ENCODE measurements at places on chromosomes 6 and 20.
A peak's percentile ranks its signal among the peaks of the same experiment; 100 is the strongest.

GRCh38 chr6:134849920-134850447, 99.9 kb downstream of the ALDH8A1 start:
- no peak for DNase-seq

DNA sequence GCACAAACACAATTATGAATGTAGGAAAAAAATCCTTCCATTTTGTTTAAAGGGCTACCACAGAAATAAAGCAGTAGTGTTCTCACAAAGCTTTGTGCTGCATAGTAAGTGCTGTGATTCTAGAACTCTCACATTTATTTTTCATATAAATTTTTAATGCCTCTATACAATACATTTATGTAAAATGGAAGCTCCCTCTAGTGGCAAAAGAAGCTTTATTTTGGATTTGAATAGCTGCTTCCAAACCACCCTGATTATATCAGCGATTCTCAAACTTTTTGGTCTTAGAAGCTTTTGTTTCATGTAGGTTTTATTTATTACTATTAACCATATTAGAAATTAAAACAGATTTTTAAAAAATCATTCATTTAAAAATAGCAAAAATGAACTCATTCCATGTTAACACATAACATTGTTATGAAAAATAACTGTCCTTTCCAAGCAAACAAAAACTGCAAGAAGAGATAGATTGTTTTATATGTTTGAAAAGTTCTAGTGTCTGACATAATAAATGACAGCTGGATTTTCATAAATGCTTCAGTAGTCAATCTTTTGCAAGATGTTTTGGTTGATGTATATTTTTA, 38.4 kb downstream of the HS3ST5 start:
- no peak for DNase-seq

GRCh38 chr6:40112350-40112749, 178.1 kb upstream of the MOCS1 start:
- no peak for DNase-seq

GRCh38 chr6:79404677-79405076, 132.6 kb downstream of the LCA5 start:
- DNase-seq, result no peak

DNA sequence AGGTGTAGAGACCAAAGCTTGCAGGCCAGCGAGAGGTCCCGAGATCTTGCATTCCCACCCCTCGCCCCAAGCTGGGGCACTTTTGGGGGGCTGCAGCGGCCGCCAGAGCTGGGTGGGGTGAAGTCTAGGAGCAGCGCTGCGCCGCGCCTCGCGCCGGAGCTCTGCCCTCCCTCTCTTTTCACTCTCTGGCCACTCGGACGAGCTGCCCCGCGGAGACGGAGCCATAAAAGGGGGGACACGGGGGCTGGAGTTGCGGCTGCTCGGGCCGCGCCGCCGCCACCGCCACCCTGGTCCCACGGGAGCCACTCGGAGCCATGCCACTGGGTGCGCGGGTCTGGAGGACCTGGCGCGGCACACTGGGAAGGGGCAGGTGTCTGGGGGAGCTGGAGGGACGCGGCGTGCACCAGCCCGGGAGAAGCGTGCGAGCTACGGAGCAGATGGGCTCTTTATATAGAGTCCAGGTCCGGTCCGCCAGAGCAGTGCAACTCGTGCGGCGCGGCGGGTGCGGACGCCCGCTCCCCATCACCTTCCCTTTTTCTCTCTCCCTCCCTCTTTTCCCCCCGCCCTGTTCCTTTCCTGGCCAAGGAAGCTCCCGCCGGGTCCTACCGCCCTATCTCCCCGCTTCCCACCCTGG, 687 bp upstream of the HTR1B start:
- DNase-seq, result no peak

GRCh38 chr6:150126641-150127291, 16.1 kb upstream of the PPP1R14C start:
- DNase-seq, result no peak

DNA sequence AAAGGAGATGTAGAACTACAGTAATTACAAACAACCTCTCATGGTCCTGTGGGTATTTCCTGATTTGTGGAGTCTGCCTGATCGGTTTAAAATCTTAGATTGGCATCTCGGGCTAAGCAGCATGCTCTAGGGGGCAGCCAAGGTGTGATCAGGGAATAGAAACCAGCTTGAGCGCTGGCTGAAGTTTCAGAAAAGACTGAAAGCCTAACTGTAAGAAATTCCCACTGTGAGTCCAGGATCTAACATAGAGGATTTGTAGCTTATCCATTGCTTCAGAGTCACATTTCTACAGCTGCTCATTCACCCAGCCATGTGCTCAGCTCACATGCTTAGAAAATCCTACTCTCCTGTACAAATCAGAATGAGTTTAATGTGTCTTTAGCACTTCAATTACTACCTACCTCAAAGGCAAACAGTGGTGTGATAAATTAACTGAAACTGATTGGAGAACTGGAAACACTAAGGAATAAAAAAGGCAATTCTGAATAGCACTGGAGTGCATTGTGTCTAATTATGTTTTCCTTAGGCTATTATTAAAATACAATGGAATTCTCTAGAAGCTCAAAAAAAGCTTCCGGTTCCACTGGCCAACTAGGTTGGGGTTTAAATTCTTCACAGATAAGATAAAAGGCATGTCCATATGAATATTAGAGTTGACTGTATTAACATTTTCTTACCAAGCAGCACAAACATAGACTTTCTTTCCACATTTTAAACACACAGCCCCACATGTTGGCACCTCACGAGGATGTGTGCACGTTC, 73.8 kb upstream of the MPC1 start:
- no peak for DNase-seq

DNA sequence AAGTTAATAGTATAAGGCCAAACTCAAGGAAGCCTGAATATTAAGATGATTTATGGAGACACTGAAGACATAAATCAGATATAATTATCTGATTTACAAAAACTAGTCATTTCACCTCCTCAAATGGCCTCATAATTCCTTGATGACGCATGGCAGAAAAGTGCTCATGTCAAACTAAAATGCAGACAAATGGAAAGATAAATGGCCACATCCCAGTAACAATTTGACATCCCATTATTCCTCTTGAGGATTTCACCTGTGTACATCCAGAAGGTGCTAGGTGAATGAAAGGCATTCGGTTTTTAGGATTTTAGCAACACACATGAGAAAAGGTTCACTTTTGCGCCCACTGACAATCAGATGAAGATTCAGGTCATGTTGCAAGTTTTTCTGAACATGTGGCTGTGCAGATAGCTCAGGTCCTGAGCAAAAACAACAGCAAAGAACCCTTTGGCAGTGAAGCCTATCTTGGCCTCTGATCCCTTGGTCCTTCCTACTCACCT, 24.2 kb downstream of the SGK1 start:
- DNase-seq, result no peak

DNA sequence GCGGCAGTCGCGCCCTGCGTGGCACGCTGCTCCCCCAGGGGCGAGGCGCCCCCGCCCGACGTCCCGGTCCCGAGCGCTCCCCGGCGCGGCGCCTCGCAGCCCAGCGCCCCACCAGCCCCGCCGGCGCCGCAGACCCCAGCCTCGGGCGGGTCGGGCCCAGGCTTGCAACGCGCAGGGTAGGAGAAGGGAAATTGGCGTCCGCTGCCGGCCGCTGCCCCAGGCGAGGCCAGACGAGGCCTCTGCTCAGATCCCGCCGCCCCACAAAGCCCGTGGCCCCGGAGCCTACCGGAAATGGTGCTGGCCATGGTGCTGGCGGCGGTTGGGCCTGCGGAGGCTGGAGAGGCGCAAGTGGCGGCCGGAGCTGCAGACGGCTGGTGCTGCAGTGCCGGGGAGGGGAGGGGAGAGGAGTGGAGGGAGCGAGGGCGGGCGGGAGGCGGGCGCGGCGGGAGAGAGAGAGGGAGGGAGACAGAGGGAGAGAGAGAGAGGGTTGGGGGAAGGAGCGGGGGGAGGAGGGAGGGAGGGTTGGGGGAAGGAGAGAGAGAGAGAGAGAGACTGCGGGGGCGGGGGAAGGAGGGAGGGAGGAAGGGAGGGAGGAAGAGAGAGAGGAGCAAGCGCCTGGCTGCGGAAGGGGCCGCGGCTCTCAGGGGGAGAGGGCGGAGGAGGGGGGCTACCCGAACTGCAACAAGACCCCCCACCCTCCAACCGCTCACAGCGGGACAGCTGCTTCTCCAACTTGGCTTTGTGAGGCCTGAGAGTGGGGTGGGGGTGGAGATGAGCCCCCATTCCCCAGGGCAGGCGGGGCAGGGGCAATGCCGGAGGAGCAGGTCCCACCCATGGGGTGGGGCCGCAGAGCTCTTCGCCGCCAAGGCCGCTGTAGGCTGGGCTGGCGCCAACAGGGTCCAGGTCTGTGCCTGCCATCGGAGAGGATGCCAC, at the start of gene STMN3:
Gene STMN3, minus strand, starts transcription at position 384 of the 933 bp plus-strand sequence. Its CDS starts 79 bp downstream, at position 305.
- DNase-seq, result peak; percentile 57

DNA sequence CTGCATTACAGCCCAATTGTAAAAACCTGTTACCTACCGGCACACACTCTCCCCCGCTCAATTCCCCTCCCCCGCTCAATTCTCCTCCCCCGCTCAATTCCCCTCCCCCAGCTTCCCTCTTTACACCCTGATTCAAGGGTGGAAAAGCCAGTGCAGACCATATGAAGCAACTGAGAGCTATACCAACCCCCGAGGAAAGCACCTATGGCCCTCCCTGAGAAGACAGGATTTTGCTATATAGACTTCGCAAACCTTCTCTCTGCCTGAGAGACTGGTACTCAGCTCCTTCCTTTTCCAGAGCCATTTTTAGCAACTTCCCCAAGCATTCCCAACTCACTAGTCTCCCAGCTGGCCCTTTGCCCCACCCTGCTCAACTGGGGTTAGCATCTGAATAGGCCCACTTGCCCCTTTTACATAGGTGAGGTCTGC, 7.6 kb downstream of the GNAS-AS1 start:
- DNase-seq, result no peak

- DNase-seq, result no peak
These were observed 37.3 kb downstream of the TRAM2 start for GRCh38 chr6:52539607-52540006.

DNA sequence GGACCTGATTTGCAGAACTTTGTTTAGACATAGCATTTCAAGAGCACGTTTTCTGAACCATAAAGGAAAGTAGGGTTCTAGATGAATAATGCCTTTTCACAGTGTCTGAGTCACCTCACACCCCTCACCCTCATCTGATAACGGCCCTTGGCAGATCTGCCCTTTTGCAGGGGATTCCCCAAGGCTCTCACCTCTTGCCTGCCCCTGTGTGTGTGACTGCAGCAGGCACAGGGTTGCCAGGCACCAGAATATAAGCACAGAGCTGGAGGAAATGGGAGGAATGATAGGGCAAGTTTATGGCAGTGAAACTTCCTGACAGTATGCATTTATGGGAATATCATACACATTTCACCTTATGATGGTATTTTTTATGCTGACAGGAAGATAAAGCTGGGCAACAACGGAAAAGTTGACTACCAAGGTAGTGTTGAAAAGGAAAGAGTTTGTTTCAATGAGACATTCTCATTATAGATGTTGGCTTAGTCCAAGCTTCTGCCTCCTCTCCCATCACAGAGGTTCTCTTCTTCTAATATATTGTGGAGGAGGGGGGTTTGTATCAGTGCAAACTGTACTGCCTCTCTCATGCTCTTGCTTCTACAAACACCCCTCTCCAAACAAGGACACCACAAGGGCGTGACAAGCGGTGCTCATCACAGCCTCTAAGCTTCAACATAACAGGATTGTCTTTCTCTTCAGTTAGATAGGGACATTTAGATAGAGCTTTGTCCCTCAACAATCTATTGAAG, 101.5 kb upstream of the BACH2 start:
- peak; percentile 76 for DNase-seq

Measured in stimulated activated CD8-positive, alpha-beta memory T cell treated with anti-CD3 and anti-CD28 coated beads, Interleukin-4, amount 100 ng/mL, for 24 hours (primary cell).